Stimulated activated CD8-positive, alpha-beta memory T cell treated with anti-CD3 and anti-CD28 coated beads, Interleukin-4, amount 100 ng/mL, for 4 hours (primary cell): ENCODE measurements at places on chromosomes 12 and 14.

DNA sequence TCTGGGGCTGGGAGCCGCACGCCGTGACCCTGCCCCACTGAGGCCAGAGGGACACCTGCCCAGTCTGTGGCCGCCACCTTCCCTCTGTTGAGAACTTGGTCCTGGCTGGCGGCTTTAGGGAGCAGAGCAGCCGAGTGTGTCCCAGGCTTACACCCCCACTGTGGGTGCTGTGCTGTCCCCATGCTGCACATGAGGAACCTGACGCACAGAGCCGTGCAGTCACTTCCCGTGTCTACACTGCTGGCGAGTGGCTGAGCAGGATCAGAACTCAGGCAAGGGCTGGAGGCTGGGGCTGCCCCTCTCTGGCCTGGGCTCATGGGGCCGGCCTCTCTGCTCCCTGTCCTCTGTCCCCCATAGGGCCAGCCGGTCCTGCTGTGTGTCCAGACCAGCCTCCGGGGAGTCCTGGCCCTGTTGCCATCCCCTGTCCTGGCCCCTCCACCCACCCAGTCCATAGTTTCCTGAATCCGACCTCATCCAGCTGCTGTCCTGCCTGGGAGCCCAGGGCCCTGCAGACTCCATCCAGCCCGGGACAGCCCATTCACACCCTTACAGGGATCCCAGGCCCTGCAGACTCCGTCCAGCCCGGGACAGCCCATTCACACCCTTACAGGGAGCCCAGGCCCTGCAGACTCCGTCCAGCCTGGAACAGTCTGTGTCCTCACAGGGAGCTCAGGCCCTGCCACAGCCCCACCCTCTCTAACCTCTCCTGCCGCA is 10.3 kb downstream of the FBRSL1 start:
- DNase-seq, result no peak

- no peak for DNase-seq
These were observed 10.6 kb upstream of the SPPL3 start for GRCh38 chr12:120914794-120915193.

- DNase-seq, result no peak
These were observed 149.7 kb upstream of the ARHGAP5 start for GRCh38 chr14:31927348-31927832.

- DNase-seq, result no peak
These were observed 27.5 kb upstream of the CDKN3 start for GRCh38 chr14:54369343-54369742.

DNA sequence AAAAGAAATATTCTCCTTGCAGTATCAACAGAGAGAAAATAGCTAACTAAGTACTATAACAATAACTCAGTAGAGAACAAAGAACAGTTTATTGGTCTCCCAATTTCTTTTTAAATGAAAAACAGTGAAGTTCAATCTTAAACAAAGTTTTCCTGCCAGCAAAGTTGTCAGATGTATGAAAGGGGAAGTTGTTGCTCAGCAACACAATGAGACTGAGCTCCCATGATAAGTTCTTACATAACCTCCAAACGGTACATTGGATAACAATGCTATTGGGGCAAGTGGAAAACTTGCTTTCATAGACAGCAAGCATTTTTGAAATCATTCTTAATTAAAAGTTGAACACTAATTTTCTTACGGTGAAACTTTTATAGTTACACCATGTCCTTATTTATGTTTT is 94.9 kb downstream of the ALG10B start:
- no peak for DNase-seq

DNA sequence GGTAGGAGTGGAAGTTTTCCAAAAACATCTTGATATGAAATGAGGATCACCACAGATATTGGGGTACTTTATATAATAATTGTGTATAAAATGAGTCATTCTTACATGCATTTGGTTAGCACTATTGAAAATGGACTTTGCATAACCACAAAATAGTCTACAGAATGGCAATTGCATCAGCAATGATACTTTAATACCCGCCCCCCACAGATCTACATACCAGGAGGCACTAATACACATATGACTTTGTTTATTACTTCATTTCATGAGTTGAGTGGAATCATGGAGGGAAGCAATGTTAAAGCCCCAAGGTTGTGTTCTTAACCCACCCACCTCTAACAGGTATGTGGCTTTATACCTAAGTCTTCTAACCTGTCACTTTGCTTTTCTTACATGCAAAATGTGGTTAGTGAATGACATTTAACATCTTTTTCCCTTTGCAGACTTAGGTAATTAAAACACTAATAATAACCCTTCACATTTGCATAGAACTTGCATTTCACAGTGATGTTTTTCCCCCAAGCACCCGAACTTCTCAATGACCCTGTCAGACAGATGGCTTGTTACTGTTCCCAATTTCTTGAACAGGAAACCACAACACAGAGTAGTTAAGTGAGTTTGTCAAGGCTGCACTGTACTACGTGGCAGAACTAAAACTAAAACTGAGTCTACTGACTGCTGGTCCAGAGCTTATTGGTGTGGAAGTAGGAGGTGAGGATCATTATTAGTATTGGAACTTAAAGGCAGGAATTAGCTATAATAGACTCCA is 101.9 kb downstream of the NPAS3 start:
- no peak for DNase-seq

DNA sequence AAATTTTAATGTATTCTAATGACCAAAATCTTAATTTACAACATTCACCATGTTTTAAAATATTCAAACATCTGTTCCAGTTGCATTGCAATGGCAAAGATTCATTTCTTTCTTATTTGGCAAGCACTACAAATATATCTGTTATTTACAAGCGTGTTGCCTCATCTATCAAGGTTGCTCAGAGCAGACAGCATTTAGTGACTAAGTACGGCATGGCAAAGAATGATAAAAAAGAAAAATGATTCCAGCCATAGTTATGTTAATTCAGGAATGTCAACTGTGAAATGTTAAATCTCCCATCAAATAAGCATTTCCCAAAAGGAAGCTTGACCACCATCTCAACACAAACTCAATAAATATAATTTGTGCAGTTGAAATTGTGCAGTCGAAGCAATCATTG is 312.1 kb downstream of the SEC23A start:
- DNase-seq, result no peak

- DNase-seq, result no peak
These were observed 2.6 kb upstream of the HAL start for GRCh38 chr12:95998611-95999286.

DNA sequence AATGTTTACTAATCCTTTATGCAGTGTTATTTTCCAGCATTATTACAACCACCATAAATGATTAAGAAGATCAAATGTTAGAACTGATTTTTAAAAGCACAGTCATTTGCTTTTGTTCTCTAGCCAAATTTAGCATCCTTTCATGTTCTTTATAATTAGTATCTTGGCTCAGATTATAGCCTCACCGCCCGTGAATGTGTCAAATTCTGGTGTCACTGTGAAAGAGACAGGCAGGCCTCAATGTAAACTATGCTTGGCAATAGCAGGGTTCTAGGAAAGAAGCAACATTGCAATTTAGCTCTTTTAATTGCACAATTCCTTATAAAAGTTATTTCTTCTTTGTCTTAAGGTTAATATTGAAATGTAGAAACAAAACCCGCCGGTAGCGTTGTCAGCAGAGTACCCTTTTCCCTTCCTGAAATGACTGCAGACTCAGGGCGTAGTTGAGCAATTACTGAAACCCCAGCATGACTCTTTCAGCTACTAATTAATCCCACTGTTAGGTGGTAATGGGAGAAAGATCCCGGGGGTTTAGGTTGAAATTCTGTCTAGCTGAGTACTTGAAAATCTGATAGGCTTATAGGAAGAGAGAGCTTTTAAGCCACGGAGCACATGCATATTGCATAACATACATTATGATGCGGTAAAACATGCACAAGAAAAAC is 1600.5 kb upstream of the SEL1L start:
- DNase-seq, result no peak

DNA sequence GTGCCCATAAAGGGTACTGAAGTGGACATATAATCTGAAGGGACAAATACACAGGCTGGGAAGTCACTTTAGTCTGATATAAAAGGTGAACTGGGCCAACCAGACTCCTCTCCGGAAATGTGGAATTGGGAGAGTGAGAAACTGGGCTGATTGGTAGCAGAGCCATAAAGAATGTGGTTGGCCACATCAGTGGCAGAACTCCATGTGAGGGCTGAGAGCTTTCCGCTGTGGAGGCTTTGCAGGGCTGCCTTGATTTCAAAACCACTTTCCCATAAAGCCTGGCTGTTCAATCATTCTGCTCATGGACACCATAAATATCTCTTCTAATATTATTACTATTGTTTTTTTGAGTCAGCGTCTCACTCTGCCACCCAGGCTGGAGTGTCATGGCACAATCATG is 220.3 kb downstream of the MON2 start:
- DNase-seq, result no peak

- no peak for DNase-seq
These were observed 72.0 kb downstream of the LLPH start for GRCh38 chr12:66058554-66058953.

DNA sequence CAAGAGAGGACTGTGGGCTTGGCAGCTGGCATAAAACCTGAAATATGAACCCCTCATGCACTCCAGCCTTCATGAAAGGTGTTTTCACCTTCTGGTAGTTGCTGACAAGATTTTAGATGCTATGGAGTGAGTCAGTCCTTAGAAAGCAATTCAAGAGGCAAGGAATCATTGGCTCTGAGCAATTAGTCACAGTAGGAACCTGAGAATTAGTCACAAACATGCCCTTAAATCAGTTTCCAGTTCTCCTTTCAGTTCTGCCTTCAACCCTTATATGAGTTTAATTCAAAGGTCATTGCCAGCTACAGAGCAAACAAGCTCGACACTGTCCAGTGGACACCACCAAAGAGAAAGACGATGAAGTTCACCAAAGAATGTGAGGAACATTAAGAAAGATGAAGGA is 472.3 kb downstream of the GLT1D1 start:
- no peak for DNase-seq
